Stimulated activated CD4-positive, alpha-beta T cell treated with anti-CD3 and anti-CD28 coated beads, TNF-alpha, amount 100 ng/mL, for 4 hours (primary cell): ENCODE measurements at places on chromosomes 12 and 14.

DNA sequence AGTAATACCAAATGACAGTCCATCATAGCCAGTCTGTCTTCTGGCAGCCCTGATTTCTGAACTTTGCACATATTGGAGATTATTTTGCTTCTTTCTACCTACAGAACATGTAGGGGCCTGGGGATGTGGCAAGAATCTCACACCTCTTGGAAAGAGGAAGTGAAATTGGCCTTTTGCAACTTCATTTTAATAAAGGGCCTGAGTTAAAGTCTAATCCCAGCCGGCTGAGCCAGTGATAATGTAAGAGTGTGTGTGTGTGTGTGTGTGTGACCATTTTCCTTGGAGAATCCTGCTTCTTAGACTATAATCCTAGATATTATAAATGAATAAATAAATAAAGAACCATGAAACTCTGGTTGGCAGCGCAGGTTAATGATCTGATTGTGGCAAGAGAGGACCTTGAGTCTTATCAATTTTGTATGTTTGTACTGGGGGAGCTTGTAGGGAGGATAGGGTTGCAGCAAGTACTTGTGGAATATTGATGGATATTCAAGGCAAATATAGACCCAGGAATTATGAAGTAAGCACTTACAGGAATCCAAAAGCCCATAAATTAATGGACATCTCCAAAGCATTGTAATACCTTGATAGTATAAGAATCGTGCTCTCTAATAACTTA, 233.2 kb upstream of the AMIGO2 start:
- DNase-seq, result no peak

DNA sequence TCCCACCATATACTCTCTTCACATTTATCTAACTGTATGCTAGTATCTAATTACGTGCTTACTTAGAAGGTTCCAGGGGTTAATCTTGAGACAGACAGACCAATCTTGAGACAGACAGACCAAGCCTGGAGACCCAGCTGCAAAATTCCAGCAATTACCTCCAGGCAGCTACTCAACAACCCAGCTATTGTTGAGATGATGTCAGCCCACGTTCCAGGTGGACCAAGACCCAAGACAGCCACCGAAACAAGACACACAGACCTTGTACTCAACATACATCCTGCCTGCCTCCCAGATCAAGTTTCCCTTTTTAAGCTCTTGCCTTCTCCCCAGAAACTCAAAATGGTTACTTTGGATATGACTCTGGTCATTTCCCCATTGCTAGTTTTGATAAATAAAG, 64.9 kb upstream of the VASH1 start:
- DNase-seq, result no peak

GRCh38 chr12:108257004-108257403, 82.1 kb downstream of the CMKLR1 start:
- no peak for DNase-seq

DNA sequence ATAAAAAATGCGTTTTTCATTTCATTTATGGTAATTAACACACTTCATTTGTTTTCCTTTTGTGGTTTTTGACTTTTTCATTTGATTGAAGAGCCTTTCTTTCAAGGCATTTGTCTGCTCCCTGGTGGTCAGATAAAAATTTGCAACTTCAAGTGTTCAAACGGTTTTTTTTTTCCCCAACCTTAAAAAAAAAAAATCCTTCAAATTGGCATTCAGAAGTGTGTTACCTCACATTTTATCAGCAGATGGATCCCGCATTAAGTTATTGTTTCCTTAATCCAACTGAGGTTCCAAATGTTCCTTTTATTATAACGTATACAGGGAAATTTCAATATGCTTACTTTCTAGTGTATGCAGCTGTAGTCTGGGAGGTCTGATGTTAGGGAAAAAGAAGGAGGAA, 47.2 kb downstream of the MYF5 start:
- DNase-seq, result no peak

GRCh38 chr12:15726027-15726877, 62.9 kb downstream of the EPS8 start:
- DNase-seq, result no peak

GRCh38 chr14:71363946-71364925, 457.0 kb downstream of the PCNX1 start:
- no peak for DNase-seq

DNA sequence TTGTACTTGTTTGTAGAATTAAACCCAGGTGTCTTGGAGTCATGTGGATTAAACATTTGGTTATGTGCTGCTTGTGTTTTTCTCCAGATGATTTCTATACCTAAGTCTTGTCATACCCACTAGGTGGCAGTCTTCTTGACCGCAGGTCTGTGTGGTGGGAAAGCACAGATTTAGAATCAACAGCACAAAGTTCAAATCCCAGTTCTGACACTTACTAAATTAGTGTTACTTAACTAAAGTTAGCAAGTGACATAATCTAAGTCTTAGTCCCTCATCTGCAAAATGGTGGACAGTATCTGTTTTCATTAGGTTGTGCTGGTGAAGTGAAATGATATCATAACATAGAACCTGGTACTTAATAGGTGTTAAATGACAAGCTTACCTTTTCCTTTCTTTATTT, 151.0 kb upstream of the ARHGAP5 start:
- no peak for DNase-seq

- DNase-seq, result no peak
Observed at GRCh38 chr14:94593749-94594431, 12.7 kb downstream of the SERPINA5 start.
